GM23248 (cell line): ENCODE measurements at places on chromosomes 11 and 22. TPM values are rescaled to one million over a fixed set of nuclear protein-coding genes. Genes with fewer than 3 reads are reported as not detected.

Gene PLXNB2
- polyA plus RNA-seq: 123 and 136 TPM in 2 replicates

Gene NRGN
- 0.23 and 0.29 TPM in 2 replicates for polyA plus RNA-seq

Gene ELF5
- not detected in 2 replicates for polyA plus RNA-seq

Gene SAA4
- not detected in 2 replicates for polyA plus RNA-seq

Gene FGF4
- polyA plus RNA-seq: not detected in 2 replicates

Gene FLRT1
- 0.09 TPM in 1 of 2 replicates, not detected in the other for polyA plus RNA-seq

Gene MISFA
- polyA plus RNA-seq: 1.8 and 2.1 TPM in 2 replicates

Gene FOLH1
- not detected in 2 replicates for polyA plus RNA-seq

- peak; percentile 78 for DNase-seq
Observed at GRCh38 chr11:64996710-64997380, at the start of gene BATF2. TSS of gene BATF2 (minus strand) at chr11:64996971. CDS start at chr11:64996914, 57 bp downstream.

DNA sequence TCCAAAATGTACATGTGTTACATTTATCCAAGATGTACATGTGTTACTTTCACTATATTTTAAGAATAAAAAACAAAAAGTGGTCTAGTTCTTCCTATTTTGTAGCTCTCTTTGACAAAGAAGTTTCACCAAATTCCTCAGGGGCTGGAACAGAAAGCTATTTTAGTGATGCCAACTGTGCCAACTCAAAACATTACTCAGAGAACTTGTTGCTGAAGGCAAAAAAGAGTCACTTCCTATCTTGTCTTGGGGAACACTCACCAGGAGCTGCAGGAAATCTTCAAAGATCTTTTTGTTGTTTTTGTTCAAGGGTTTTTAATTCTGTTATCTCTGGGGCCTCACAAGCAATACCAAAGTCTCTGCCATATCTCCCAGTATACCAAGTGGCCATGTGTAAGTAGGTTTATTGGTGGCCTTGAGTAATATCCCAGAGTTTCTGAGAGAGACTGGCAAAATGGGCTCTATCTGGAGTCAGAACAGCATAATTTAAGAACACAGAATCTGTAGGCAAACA is 13.6 kb upstream of the EED start:
- DNase-seq: peak; percentile 79

DNA sequence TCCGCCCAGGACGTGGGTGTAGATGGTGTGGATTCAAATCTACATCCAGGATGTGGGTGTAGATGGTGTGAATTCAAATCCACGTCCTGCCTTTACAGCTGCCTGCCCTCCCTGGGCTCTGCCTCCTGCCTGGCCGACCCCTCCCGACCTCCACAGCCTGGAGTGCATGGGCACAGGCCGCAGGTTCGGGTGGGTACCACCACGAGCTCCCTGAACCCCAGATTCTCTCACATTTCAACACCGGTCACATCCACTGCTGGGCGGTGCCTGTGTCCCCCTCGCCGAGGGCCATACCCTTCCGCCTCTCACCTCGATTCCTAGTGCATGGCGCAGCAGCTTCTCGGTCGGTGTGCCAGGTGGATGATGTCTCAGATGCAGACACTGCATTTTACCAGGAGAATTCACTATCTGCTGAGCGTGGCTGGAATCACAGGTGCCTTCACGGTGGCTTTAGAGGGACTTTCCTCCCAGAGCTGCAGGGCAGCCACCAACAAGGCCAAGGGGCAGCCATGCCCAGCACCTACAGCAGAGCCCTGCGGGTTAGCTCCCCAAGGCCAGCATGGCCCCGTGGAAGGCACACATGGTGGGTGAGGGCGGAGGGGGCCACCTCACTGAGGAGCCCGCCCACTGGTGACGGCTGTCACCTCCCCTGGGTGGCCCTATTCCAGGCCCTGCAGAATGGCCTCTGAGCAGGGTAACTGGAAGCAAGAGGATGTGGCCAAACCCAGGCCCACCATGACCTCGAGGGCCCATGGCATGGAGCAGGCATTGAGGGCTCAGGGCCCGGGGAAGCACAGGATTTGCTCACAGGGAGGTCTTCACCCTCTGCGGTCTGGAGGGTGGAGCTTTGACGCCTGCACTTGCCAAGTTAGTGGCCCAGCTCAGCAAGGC is 638.5 kb downstream of the TBC1D22A start:
- no peak for DNase-seq

DNA sequence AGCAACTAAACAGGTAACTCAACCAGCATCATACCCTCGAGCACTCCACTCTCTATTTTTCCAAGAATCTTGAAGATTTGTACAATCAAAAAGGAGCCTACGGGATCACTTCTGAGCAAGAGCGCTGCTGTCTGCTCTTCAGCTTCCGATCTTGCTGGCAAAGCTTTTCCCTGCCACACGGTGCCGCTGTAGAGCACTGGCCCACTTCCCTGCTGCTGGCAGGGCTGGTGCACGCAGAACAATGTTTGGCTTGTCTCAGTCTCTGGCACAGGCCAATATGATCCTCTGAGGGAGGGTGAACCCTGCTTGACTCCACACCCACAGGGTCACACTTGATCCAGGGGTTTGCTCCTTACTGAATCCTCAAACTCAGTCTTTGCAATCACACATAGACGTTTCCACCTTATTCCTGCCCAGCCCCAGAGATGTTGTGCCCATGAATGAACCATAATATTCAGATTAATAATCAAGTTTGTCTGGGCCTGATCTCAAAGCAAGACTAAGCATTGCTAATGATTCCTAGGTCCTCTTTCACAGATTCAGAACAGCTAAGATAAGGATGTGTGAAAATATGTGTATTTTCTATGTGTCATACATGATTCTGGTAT is 536.6 kb downstream of the SOX6 start:
- DNase-seq: peak; percentile 69

DNA sequence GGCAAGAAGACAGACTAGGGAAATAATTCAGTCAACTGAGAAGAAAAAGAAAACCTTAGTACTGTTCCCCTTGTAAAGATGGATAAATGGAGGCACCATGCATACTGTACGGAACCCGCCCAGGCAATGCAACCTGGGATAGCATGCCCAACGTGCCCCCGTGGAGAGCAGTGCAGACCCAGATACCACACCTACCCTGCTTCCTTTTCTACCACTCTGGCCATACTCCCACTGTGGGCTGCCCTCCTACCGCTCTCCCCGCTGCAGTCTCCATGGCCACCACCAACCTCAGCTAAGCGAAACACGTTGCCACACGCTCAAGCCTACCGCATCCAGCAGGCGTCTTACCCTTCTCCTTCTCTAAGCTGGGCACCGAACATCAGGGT is 117.4 kb upstream of the SERPIND1 start:
- no peak for DNase-seq

DNA sequence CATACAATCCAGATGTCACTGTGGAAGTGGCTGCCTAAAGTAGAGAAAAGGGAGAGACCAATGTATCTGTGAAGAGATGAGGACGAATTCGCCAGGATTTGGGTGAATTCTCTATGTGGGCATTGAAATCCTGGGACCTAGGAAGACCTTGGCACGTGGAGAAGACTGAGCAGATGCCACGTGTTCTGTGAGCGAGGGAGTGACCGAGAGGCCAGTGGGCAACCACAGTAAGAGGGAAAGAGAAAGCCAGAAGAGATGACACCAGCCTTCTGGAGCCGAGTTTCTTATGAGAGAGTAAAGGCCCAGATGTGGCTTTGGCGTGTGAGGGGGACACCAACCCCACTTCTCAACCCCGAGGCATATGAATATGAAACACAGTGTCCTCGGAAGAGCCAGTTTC is 228.1 kb downstream of the BUD13 start:
- DNase-seq: no peak

GRCh38 chr11:46593550-46594373 is at the start of gene AMBRA1:
TSS of gene AMBRA1 (minus strand) at chr11:46594023. CDS start at chr11:46548380, 45,643 bp downstream.
- DNase-seq: peak; percentile 95

GRCh38 chr11:65412271-65413076 is 10.1 kb upstream of the NEAT1 start:
- no peak for DNase-seq

DNA sequence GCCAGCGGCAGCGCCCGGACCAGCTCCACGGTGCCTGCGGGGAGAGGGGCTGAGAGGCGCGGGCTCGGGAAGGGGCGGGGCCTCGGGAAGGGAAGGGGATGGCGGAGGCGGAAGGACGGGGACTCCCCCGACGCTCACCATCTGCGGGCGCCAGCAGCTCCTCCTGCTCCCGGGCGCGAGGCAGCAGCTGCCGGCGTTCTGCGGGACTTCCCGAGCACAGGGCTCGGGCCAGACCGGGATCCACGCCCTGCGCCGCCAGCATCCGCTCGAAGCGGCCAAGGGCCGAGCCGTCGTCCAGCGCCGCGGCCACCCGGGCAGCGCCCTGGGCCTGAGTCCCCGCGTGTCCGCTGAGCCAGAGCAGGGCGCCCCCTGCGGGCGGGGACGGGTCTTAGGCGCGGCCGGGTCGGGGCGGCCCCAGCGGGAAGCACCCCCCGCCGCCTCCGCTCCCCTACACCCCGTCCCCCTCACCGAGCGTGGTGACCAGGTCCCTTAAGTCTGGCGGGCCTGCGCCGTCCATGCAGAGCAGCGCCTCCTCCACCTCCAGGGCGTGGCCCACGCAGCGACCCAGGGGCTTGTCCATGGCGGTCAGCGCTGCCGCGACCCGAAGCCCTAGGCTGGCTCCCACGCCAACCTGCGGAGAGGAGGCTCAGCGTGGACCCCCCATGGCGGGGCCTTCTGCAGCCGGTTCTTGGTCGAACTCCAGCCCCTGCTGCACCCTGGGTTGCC is 873 bp upstream of the SCO2 start:
- peak; percentile 79 for DNase-seq

GRCh38 chr22:31659246-31659645 is 2.8 kb downstream of the PISD start:
- DNase-seq: no peak

DNA sequence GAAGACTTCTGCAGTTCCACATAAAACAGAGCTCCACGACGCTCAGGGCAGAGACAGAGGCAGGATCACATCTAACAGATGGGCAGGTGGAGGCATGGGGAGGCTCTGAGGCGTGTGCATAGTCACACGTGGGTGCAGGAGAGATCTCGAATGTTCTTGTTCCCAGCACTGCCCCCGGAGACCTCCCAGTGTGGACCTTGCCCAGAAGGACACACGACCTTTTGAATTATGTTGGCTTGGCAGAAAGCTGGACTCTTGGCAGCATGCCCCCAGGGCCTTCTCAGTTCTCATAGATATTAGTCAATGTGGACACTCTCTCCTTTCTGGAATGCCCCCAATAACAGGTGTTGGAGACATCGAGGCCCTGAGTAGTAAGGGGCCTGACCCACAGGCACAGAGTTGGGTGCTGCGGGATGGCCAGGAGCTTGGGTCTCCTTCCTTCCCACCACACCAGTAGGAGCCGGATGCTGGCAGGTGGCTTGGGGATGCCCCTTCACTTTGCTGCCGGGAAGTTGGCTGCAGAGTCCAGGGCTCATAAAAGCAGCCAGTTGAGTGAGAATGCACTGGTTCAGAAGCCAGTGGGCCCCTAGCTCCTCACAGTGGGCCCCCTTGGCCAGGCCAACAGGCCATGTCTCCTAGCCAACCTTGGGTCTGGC is 12.1 kb downstream of the MYEOV start:
- no peak for DNase-seq

DNA sequence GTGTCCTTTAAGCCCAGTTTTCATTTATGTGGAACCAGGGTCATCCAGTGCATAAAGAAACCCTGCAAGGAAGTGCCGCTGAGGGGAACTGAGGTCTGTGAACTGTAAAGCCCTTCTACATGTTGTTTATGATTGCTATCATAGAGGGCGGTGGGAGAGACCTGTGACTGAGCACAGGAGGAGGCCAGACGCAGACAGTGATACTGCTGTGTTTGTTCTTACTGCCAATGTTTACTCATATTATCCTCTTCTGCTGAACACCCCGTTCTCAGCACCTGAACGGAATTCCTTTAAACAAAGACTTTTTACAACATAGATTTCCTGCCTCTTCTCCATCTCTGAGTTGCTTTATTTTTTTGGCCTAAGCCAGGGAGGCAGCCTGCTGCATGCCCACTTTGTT is 967 bp upstream of the GALNT18 start:
- DNase-seq: no peak

GRCh38 chr22:49106842-49107152 is 720.9 kb downstream of the BRD1 start:
- DNase-seq: no peak
